ENCODE measurements at places on chromosomes 5 and 9.

- no peak for DNase-seq
These were observed 71.6 kb downstream of the ERCC6L2 start for GRCh38 chr9:95947118-95947517.

DNA sequence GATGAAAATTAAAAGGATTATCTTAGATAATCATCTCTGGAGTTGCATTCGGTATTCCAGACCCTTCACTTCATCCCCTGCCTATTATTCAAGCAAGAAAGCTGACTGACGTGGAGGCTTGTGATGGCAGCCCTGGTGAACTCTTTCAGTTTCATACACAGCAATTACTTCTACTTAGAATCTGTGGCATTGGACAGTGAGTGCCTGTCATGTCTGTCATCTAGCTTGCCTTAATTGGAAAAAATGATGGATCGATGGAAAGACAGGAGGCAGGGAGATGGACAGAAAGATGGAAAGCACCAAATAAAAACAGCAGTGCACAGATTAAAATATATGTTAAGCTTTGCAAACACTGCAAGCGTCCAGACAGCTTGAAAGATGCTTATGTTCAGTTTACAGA, 1371.0 kb upstream of the CDH6 start:
- DNase-seq: no peak

GRCh38 chr9:134406366-134407120, 80.3 kb downstream of the RXRA start:
- no peak for DNase-seq

DNA sequence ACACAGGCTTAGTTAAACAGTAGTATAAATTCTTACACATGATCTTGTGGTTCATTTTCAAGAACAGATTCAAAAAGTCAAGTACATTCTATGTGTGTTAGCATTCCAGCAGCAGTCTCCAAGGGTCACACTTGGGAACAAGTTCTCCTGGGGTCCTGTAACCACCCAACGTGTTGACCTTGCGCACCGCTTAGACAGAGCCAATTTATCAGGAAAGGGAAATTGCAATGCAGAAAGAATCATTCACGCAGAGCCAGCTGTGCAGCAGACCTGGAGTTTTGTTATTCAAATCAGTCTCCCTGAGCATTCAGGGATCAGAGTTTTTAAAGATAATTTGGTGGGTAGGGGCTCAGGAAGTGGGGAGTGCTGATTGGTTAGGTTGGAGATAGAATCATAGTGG, 8.5 kb upstream of the RXFP3 start:
- no peak for DNase-seq

DNA sequence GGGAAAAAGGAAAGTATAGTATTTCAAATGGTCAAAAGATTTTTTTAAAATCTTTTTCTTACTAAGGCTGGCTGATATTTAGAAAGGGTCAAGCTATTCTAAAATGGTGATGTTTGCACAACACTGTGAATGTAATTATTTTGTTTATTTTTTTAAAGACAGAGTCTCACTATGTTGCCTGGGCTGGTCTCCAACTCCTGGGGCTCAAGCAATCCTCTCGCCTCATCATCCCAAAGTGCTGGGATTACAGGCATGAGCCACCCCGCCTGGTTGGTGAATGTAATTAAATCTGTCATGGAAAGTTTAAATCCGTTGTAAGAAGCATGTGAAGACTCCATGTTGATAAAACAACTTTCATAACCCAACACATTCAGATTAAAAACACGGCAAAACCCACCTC, 2.6 kb downstream of the UBTD2 start:
- DNase-seq: no peak

GRCh38 chr5:138874771-138875551, at the start of gene LRRTM2:
Gene LRRTM2, minus strand, starts transcription at chr5:138875335. Its CDS starts 424 bp downstream, at chr5:138874911.
- no peak for DNase-seq

DNA sequence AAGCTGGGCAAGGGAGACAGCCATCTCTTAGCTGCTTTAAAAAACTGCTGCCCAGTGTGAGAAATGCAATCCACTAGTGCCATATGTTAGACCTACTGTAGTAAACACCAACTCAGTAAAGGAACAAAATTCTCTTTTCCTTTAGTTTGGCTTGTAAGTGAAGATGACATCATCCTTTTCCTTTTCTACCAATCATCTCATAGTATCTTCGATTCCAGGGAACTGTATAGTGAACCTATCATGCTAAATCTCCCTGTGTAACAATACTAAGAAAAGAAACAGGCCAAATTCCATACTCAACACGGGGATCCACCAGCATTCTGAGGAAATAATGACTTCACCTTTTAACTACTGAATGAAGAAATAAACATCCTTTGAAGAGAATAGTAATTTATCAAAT, 100.1 kb downstream of the RAPGEF6 start:
- DNase-seq: no peak

- DNase-seq: no peak
These were observed 26.4 kb downstream of the TNFSF15 start for GRCh38 chr9:114779352-114779845.

- no peak for DNase-seq
These were observed 10.5 kb downstream of the PJA2 start for GRCh38 chr5:109399092-109399759.

DNA sequence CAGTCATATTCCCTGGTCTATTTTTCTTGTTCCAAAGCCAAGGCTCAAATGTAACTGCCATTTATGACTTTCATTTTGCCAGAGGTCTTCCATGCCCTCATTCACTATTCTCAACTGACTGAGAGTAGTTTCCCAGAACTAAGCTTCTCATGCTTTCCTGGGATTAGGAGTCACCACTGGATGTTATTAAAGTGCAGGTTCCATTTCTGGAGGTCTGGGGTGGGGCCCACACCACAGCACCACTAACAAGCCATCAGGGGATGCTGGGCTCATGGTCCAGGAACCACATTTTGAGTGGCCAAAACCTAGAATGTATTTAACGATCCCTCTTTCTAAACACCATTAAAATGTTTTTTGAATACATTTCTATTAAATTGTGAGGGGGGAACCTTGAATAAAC, 677.6 kb downstream of the SEMA5A start:
- no peak for DNase-seq

DNA sequence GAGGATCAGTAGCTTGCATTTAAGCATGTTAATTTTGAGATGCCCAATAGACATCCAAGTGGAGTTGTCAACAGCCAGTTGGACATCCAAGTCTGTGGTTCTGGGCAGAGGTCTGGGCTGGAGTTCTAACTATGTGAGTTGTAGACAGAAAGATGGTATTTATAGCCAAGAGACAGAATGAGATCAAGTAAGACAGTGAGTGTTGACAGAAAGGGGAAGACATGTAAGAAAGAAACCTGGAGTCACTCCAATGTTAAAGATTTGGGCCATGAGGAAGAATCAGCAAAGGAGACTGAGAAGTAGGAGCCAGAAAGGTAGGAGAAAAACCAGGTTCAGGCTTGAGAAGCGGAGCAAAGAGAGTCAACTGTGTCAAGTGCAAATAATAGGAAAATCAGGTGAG, 95.5 kb upstream of the PUM3 start:
- DNase-seq: no peak

DNA sequence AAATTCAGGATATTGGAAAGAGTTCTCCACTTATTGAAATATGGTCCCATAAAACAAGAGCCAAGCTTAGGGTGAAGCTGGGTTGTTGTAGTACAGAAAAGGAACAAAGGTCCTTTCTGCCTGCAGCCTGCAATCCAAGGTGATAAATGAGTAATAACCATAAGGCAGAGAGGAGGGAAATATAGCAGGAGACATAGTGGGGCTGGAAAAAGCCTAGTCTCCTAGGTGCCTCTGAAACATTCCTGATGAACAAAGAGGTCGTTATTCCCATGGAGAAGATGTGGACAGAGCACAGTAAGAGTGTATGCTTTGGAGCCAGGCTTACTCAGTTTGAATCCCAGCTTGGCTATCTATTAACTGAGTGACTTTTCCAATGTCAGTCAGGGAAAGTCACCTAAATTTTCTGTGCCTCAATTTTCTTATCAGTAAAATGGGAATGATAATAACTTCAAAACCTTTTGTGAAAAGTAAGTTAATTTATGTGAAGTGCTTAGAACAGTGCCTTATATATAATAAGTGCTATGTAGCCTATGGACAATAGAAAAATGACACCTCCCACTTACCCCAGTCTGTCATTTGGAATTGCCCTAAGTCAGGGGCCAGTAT, 110.8 kb upstream of the GRIN3A start:
- DNase-seq: no peak

- DNase-seq: no peak
These were observed 163.6 kb downstream of the SPOCK1 start for GRCh38 chr5:137335493-137335892.

- no peak for DNase-seq
These were observed 170.2 kb downstream of the RANBP17 start for GRCh38 chr5:171031977-171032376.

- peak; percentile 71 for DNase-seq
These were observed 8.4 kb upstream of the EXOC3 start for GRCh38 chr5:434443-435146.

DNA sequence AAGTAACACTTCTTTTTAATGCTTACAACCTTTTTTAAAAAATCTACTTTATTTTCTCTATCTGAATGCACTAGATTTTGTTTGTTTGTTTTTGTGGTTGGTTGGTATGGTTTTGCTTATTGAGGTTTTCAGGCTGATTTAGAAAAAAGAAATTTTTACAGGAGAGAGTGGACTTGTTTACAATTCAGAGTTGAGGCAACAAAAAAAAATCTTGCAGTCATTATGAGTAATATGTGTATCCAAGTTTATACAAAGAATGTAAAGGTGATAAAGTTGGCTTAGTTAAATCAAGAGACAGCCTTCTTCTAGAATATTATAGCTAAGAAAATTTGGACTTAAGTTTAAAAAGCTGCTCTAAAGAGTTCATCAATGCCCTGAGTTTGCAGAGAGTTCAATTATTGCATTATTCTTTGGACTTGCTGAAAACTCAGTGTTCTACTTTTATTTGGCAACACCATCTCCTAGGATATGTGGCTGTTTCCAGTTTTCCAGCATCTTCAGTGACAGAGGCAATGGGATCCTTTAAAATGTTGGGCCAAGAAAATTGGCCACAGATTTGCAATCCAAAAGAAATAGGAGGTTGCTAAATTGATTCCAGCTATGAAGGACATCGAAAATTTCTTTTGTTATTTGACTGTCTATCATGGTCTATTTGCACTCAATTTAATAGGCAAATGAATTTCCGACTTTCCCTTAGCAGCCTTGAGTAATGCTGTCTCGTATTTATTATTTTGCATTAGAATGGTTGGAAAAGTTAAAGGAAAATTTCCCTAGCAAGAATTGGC, 10.7 kb downstream of the STK32A start:
- no peak for DNase-seq

DNA sequence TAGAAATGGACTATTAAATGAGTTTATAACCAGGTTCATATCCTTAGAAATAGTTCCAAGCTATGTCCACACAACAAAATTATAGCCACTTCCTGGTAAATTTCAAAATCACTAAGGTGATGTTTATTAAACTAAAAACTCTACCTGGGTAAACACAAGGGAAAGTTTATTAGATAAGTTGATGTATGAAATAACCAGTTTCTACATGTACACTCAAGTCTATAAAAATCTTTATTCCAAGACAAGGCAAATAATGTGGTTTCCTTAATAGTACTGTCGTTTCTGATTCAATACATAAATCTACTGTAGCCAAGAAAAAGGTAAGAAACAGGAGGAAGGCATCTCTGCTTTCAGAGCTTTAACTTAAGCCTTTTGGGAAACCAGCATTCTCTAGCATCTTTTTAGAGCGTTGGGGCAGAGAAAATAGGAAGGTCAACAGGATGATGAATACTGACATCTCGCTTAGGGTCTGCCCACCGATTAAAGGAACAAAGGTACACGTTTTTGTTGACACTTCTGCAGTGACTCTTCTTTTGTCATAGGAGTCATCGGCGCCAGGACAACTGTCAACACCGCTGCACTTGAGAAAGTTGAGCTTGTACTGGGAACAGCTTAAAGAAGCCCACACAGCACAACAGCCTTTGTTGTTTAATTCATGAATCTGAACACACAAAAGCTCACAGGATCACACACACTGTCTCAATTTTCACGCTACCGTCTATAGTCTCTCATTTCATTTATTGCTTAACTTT, 513.6 kb downstream of the SLCO4C1 start:
- DNase-seq: no peak

- no peak for DNase-seq
These were observed 59.1 kb downstream of the DEPDC1B start for GRCh38 chr5:60640901-60641300.

GRCh38 chr9:132885720-132886333, 7.1 kb downstream of the SPACA9 start:
- peak; percentile 49 for DNase-seq

DNA sequence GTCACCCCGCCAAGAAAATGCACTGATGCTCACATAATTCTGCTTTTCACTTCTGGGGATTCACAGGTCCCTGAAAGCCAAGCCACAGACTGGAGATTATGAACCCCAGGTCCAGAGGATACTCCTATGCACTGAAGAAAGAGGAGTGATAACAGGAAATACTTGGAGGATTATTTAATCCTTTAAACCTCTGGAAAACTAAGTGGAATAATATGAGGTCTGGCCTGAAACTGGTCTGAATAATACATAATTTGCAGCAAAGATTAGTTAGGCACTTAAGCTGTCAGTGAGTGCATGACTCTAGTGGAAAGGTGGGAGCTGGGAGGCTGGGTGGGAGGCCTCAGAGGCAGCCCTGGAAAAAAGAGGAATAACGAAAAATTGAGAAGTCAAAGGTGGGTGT, 45.7 kb downstream of the MARCHF3 start:
- DNase-seq: no peak

DNA sequence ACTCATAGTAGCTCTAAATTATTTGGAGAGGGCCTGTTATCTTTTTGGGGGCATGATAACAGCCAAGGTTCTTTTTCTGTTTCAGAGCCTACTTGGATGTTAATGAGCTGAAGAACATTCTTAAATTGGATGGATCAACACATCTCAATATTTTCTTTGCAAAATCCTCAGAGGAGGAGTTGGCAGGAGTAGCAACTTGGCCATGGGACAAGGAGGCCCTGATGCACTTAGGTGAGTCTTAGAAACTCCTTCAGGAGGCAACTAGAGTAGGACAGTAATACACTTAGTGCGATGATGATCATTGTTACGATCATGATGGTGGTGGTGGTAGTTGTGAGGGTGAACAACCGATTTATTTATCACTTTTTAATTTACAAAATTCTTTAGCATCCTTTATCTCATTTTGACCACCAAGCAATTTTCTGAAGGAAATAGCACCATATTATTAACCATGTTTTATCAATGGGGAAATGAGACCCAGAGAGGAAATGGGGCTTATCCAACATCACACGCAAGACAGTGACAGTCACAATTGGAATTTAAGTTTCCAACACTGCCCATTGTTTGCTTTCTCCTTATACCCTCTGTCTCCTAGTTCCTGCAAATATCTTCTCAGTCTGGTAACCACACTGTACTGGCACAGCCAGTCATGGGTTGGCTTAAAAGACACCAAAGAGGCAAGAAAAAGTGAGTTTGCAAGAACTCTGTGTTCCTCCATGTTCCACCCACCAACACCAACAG, 54.0 kb downstream of the PAPPA start:
- no peak for DNase-seq

GRCh38 chr5:163473635-163474243, 13.3 kb downstream of the HMMR start:
- DNase-seq: no peak

GRCh38 chr5:87836696-87837095, 424.0 kb upstream of the CCNH start:
- DNase-seq: no peak

GRCh38 chr9:120397453-120397852, 182.5 kb downstream of the CDK5RAP2 start:
- no peak for DNase-seq
